ENCODE measurements at places on chromosomes 13 and 19.
A peak's percentile ranks its signal among the peaks of the same experiment; 100 is the strongest.

DNA sequence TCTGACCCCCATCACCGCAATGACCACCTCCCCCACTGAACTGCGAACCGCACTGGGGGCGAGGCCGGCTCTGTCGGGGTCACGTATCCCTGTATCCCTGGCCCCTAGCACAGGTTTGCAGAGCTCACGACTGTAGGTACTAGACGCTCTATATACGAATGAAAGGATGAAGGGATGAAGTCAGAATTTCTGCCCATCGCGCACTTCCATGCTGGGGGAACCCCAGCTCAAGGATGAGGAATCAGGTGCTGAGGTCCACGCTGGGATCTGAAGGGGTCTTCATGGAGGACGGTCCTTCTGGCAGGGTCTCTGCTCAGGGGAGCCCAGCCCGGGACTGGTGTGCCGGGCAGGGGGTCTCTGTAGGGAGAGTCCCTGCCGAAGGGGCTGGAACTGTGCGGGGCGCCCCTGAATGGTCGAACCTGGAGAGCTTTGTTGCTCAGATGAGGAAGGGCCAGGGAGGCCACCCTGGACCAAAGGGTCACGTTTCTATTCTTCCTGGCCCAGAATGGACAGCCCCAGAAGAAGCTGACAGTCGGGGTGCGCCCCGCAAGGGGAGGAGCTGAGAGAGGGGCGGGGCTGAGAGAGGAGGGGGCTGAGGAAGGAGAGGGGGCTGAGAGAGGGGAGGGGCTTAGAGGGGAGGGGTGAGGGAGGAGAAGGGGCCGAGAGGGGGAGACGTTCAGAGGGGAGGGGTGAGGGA is 37.9 kb upstream of the SEMA6B start:
- no peak for DNase-seq

- peak; percentile 7 for DNase-seq
Observed at GRCh38 chr13:108961542-108962125, 332.2 kb downstream of the MYO16 start.

DNA sequence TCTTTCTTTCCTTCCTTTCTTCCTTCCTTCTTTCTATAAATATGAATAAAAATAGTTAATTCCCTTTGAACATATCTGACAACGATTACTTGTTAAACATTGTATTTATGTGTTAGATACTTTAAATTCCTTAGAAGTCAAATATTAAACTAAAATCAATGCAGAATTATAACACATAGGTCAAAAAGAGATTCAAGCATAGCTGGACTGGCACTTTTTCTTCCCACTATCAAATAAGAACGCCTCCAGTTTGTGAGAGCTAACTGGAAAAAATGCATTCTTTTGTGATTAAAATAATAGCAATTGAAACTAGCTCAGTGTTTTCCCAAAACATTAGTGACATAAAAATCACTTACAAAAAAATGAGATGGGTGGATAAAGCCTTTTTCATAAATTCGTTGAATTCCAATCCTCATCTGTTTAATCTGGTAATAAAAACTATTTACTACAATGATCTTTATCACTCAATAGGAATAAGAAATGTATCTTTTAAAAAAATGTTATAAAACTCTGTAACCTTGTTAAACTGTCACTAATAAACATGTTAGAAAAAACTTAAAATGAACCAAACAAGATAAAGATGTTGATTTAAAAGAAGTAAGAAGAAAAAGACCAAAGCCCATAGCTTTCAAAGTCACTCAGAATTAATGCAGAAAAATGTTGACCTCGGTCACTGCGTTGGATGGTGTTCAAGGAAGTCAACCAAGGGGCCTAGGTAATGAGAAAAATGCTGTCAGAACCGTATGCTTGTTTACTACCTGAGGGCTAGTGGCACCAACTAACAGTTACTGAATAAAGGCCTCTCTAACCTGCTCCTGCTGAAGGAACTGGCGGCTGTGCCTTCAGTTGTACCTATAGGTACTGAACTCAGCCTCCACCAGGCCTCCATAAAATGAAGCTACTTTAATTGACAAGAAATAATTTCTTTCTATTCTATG is 1039.5 kb upstream of the SLC10A2 start:
- DNase-seq, result no peak

- DNase-seq, result peak; percentile 65
Observed at GRCh38 chr19:6476155-6476895, 5.3 kb downstream of the DENND1C start.

GRCh38 chr19:18401580-18402112 is 4.2 kb upstream of the LRRC25 start:
- no peak for DNase-seq

GRCh38 chr13:42021851-42022250 is 26.6 kb upstream of the DGKH start:
- no peak for DNase-seq

- DNase-seq, result no peak
Observed at GRCh38 chr19:2984215-2984528, 6.8 kb downstream of the TLE6 start.

Measured in stimulated activated CD4-positive, alpha-beta T cell treated with anti-CD3 and anti-CD28 coated beads, Interleukin-4, amount 100 ng/mL, for 24 hours (primary cell).